ENCODE measurements at places on chromosomes 6 and 20.

DNA sequence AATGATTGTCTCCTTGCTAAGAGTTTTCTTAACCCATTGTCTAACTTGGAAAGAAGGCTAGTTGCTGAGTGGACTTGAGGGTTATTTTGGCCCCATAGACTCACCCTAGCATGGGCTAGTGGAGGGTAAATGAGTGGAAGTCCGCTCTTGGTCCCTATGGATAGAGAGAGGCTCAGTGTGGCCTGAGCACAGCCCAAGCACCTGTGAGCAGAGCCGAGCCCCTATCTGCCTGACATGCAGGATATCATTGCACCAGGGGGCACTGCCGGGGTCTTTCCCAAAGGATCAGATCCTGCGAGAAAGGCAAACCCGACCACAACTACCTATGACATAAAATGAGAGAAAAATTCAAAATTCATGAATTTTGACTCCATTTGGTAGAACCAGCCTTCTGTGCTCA, 70.6 kb upstream of the GGTLC1 start:
- no peak for DNase-seq

- no peak for DNase-seq
Measured at GRCh38 chr6:72911463-72912155, 289.7 kb downstream of the KCNQ5 start.

DNA sequence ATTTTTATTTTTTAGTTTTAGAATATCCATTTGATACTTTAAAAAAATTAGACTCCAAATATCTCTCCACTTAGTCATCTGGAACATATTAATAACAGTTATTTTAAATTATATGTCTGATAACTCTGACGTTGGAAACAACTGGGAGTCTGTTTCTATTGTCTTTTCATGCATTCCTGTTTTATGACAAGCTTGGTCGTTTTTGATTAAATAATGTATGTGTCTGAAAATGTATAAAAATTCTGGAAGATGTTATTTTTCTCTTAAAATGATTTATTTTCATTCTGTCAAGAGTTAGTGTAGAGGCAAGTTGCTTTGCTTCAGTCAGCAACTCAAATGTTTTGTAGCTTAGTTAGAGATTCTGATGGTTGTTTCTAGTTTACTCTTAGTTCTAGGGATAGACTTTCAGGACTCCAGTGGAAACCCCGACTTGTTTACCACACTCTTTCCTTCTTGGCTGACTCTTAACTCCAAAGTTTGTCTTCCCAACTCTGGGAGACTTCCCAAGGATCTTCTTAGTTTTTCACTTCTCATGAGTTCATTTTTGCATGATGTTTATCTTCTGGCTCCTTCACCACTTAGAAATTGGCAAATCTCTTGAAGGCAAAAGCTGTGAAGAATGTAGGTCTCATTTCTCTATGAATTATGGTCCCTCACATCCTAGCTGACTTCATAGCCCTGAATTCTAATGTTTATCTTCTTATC, 190.9 kb downstream of the LAMA2 start:
- peak; percentile 2 for DNase-seq

DNA sequence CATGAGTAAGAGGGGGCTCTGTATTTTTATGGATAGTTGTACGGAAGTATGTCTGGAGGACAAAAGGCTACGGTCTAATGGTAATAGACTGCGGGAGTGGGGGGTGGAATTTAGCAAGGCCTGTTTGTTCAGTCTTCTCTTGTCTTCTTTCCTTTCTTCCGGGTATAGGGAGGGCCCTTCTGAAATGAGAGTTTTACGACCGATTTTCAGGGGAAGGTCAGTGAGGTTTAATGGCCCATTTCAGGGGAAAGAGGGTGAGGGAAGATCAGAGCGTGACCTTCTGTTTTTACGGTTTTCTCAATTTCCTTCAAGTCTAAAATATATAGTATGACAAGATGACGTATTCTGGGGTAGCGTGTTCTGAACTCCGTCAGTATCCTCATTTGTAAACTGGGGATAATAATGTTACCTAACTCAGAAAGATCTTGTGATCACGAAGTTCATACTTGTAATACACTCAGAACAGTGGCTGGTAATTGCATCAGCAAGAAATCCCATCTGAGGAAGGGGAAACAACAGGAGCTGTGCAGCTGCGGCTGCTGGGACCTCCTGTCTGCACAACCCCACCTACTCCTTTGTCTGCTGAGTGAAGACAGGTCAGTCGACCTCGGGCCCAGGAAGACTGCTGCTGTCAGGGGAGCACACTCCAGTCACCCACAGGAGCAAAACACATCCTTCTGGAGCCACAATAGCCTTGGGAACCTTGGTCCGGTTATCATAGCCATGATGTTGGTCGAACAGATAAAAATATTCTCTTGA, 90.4 kb downstream of the MAP3K7 start:
- DNase-seq: no peak
